ENCODE measurements at places on chromosomes 6 and 20.

DNA sequence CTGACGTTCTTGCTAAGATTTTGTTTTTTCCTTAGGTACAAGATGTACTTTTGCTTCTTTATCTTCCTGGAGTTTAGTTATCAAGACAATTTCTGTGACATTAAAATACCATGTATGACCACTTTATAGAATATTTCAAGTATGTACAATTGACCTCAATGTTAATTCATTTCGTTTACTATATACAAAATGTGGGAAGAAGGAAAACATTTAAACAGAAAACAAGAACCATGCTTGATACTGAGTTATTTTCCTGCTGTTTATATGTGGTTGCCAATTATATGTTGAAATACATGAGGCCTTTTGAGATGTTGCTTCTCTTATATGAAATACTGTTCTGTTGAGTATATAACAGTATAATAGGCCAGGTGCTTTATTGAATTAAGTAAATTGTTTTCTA is 184.3 kb downstream of the JARID2 start:
- peak; percentile 51 for DNase-seq

GRCh38 chr6:43204271-43205105 is 22.5 kb downstream of the CUL9 start:
- DNase-seq = no peak

DNA sequence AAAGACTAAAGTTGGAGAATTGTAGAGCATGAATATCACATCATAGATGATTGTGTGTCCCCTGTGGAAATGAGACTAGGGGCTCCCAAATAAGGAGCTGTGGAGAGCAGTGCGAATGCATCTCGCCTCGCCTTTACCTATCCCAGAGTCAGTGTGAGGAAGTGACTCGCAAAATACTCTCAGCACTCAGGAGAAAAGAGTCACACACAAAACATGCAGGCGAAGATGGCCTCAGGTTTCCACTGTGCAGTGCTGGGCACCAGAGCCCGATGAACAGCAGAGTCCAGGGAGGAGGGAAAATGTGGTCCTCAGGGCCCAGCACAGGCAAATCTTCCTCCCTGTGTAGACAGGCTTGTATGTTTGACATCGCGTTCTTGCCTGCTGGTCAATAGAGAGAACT is 126.5 kb upstream of the AFDN start:
- DNase-seq = no peak

- no peak for DNase-seq
Observed at GRCh38 chr20:21101932-21102575, 4.1 kb downstream of the LINC00237 start.

GRCh38 chr6:77324866-77325265 is 138.4 kb downstream of the HTR1B start:
- DNase-seq = peak; percentile 20

DNA sequence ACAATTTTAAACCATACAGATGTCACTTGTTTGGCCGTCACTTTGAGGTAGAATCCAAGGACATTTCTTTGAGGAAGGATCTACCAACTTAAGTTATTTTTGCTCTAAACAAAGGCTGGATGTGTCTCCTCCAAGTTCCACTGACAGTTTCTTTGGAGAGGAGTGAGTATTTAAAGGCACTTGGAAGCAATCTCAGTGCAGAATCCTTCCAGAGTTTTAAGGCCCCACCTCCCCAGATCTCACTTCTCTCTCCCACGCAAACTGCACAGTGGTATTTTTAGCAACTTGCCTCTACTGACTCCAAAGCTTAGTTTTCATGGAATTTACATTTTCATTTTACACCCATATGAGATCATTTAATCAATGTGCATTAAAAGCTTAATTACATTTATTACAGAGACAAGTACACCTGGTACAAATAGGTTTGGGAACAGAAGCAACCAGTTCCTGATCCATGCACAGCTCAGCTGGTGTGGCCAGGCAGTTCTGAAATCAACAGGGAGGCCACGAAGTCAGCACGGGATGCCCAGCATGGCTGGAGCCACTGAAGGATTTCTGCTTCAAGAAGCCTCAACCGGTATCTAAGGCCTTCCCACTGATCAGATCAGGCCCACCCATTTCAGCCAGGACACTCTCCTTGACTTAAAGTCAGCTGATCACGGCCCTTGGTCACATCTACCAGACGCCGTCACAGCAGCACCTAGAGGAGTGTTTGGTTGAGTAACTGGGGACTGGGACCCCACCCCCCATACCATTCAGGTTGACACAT is 109.8 kb downstream of the SYCP2 start:
- no peak for DNase-seq

DNA sequence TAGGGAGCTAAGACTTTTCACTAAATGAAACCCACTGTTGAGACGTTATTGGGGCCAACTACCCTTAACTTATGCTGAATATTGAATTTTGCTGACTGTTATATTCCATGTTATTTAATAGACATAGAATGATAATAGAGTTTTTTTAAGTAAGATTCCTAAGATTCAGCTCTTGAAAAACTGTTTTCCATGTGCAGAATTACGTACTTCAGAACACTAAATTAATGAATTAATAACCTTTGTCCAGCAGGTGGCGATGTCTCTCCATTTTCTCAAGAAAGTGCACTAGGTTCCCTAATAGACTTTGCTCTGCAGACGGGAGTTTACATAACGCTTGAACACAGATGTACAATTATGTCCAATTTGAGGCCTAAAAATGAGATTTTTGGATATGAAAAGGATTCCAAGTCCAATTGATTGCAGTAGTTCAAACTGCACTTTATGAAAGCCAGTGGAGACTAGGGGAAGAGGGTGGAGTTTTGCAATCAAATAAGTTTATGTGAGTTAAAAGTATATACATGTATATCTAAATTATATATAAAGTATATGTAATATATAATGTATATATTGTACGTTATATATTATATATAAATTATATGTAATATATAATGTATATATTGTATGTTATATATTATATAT is 282.1 kb downstream of the UST start:
- DNase-seq = peak; percentile 95

DNA sequence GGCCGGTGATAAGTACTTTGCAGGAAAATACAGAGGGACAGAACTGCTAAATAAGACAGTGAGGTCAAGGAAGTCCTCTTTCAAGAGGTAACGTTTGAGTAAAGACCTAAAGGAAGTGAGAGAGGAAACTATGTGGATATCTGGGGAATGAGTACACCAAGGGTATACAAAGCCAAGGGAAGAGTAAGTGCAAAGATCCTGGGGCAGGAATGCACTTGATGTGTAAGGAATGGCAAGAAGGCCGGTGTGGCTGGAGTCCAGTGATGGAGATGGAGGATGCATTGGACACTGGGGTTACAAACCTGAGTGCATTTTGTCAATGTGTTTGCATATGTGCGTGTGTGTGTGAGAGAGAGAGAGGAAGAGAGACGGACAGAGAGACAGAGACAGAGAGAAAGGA is 32.1 kb upstream of the TGM2 start:
- no peak for DNase-seq

DNA sequence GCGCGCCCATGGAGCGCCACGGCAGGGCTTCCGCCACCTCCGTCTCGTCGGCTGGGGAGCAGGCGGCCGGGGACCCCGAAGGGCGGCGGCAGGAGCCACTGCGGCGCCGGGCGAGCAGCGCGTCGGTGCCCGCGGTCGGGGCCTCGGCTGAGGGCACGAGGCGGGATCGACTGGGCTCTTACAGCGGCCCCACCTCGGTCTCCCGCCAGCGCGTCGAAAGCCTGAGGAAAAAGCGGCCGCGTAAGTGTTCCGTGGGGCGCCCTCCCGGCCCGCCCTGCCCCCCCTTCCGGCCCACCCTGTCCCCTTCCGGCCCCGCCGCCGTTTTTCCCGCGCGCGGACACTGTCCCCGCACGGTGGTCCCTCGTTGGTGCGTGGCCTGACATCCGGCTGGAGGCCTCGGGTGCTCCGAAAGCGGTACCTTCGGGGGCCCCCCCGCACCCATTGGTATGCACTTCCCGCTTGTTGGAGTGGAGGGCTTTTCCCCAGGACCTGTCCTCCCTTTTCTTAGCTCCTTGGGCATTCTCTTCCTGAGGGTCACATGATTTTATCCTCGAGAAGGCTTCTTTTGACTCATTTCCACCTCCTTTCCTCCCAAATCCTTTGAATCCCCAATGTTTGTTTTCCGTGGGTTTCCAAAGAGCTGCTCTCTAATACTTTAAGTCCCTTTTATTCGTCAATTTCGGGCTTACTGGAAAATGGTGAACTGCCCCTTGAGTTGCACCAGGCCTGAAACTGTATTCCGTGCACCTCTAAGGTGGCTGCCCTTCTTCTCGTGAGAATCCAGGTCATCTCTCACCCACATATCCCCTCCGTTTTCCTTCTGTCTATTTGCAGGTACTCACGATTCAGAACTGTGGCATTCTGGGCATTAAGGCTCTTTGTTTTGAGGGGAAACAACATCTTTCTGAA is 556 bp downstream of the PANK2 start:
- no peak for DNase-seq

DNA sequence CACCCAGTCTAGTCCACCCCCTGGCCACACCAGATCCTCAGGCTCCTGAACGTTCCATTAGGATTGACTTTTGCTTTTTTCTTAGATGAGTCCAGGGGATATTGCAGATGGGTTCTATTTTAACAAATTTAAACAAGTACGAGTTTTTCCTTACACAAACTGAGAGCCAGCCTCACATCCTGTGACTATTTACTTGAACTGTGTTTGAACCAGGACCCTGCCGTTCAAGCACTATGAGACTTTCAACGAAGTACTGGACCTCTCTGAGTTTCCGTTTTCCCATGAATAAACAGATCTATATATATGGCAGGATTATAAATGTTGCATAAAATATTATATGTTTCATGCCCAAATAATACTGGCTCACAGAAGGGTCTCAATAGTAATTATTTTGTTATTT is 1.4 kb upstream of the METTL24 start:
- no peak for DNase-seq

DNA sequence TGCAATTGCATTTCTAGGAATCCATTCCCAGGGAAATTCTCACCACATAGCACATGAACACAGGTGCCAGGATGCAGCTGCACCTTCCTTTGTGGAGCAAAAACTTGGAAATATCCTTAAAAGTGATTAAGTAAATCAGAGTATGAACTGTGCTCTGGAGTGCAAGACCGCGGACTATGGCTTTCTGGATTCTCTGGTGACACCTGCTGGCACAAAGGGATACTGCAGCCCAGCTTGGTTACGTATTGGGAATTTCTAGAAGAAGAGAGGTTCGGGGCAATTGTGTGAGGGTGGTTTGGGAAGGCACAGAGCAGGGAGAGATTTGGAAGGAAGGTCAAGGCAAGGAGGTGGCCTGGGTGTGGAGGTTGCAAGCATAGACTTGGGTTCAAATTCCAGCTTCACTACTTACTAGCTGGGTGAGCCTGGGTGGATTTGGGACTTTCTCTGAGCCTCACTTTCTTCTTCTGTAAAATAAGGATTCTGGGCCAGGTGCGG is 15.9 kb upstream of the PEDS1 start:
- peak; percentile 70 for DNase-seq

DNA sequence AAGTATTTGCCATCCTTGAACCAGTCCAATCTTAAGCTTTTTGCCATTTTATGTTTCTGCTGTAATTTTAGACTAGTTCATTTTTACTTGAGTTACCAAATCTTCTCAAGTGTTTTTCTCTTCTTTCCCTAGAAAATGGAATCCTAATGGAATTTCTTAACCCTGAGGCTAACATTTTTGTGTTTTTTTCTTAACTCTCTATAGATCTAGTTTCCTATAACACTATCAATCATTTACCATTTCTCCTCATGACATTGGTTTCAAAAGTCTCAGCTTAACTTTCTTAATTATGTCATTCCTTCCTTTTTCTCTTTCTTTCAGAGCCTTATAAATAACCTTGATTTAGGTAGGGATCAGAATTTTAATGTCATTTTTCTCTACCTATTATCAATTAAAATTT is 54.8 kb downstream of the SENP6 start:
- peak; percentile 2 for DNase-seq

GRCh38 chr6:129705212-129705611 is 4.8 kb downstream of the ARHGAP18 start:
- no peak for DNase-seq

DNA sequence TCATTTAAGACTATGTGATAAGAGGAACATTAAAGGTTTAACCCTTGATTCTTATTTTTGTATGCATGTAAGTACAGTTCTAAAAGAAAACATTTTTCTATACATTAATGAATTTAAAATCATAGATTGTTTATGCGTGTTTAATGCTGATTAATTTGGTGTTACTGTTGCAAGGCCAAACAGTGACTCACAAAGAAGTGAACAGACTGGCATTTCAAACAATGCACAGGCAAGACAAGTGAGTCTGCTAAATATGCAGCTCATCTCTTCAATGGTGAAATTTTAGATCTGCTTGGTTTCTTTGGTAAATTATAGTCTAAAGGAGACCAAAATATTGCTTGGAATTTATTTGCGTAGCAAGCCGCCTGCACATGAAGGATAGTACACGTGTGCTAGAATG is 417.4 kb upstream of the SOX4 start:
- DNase-seq = no peak

GRCh38 chr6:17630511-17631073 is 30.5 kb downstream of the FAM8A1 start:
- no peak for DNase-seq

DNA sequence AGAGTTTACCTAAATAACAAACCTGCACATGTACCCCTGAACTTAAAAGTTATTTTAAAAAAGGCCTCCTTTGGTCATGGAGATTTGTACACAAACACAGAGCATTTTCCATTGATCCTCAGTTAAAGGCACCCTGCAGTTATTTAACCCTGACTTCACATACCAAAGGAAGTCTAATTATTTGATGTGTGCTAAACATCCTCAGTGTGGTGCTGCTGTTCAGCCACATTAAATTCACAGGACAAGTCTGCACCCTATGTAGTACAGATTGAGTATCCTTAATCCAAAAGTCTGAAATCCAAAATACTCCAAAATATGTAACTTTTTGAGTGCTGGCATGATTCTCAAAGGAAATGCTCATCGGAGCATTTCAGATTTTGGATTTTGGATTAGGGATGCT is 21.4 kb downstream of the KCNQ5 start:
- peak; percentile 38 for DNase-seq

GRCh38 chr6:139486476-139486799 is 112.0 kb upstream of the CITED2 start:
- no peak for DNase-seq

DNA sequence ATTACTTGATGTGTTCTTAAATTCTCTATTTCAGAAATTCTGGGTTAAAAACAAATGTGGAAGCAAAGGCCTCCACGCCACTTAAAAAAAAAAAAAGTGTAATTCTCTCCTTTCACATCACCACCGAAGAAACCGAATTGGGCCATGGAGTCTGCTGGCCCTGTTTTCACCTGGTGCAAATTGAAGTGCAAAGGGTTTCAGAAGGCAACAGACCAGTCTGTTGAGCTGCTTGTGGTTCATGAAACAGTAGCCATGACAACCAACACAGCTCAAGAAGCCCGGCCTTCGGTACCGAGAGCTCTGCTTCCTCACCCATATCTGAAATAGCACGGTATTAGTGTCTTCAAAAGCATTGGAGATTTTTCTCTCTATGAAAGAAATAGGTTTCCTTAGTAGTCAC is 63.1 kb downstream of the GMPR start:
- DNase-seq = no peak

- peak; percentile 37 for DNase-seq
Observed at GRCh38 chr6:88804701-88805100, 158.7 kb downstream of the RNGTT start.

DNA sequence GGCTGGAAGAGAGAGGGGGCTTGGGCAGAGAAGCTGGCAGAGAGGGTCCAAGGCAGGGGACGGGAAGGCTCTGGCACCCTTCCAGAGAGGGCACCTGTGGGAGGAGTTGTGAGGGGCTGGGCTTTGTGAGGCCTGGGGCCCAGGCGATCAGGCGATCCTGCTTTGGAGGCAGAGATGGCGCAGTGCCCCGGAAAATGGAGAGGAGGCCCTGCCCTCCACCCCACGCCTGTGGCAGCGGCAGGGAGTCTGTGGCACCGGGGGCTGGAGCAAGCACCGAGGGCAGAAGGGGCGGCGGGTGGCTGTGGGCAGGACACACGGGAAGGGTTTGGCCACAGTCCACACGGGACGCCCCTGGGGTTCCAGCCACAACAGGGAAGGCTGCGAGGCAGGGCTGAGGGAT is 36.5 kb upstream of the FNDC1 start:
- DNase-seq = no peak

All from AG10803 (cell line).